GM06990 (cell line): ENCODE measurements at places on chromosomes 12 and 14.

- no peak for DNase-seq
Measured at GRCh38 chr14:105549481-105549880, 23.1 kb downstream of the TMEM121 start.

DNA sequence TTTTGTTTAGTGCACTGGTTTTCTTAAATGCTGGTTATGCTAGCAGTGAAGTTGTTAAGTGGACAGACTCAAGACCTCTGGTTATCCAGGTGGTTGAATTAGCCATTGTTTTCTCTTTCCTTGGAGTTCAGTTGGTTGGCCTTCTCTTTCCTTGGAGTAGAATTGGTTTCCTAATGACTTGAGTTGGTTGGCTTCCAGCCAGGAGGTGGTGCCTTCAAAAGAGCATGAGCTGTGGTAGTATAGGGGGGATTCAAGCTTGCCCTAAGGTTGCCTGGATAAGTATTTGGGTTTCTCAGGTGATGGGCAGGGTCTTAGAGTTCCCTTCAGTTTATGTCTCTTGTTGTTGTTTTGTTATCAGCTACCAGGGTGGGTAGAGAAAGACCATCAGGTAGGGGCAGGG lies 92.5 kb downstream of the ATP23 start:
- DNase-seq, result no peak

DNA sequence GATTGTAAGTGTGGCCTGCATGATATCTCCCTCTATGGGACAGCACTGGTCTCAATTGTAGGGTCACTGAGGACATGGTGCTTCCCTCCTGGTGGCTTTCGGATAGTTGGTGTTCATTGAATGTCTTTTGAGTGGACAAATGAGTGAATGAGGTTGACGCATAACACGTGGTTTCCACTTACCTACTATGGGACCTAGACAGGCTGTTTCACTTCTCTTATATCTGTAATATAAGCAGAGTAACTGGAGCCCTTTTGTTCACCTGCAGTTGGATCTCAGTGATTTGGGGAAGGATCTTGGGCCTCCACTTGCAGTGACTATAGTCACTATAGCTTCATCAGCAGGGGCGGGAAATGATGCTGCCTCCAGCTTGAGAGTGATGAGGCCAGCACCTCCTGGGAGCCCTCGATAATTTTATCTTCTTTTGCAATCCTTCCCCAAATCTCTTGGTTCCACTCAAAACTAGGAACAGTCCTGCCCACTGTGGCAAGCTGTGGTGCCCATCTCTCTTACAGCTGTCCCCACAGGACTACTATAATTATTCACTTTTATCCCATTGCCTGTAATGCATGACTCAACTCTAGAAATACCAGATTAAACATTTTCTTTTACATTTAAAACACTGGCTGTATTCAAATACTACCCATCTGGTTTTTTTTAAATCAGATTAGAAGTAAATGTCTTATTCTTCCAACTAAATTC lies 242.9 kb downstream of the CHST11 start:
- peak; percentile 50 for DNase-seq

DNA sequence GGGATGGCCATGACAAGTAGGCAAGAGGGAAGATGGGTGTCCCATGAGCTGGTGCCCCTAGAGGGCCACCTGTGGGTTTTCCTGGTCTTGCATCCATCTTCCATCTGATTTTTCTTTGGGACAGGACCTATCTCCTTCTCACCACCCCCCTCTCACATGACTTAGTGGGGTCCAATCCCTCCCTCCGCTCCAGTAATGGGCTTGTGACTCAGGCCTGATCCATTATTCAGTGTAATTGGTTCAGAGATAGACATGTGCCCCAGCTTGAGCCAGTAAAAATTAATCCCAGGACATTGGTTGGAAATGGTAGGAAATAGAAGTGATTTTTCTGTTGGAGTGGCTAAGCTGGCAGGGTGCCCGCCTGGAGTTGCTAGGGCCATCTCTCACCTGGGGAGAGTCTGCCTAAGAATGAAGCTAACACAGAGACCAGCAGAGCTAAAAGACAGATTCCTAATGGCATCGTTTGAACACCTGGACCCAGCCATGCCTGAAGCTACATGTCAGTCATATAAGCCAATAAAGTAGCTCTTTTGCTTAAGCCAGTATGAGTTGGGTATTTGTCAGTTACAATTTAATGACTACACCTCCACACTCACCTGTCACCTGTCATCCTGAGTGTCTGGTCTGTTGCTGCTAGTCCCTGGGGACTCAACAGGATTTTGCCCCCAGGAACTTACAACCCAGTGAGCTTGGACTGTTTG lies 14.7 kb downstream of the RASAL1 start:
- DNase-seq, result no peak

- no peak for DNase-seq
Measured at GRCh38 chr12:12470751-12471306, 91.8 kb downstream of the DUSP16 start.

GRCh38 chr12:75986001-75986746 lies 45.4 kb downstream of the PHLDA1 start:
- DNase-seq, result no peak

- DNase-seq, result no peak
Measured at GRCh38 chr12:66247741-66248140, 54.6 kb upstream of the HELB start.

GRCh38 chr12:12282761-12283425 lies 16.0 kb upstream of the LRP6 start:
- DNase-seq, result no peak

- DNase-seq, result no peak
Measured at GRCh38 chr12:46391630-46392029, 19.1 kb upstream of the SLC38A2 start.

- no peak for DNase-seq
Measured at GRCh38 chr14:100076606-100077005, 11.4 kb downstream of the EVL start.

DNA sequence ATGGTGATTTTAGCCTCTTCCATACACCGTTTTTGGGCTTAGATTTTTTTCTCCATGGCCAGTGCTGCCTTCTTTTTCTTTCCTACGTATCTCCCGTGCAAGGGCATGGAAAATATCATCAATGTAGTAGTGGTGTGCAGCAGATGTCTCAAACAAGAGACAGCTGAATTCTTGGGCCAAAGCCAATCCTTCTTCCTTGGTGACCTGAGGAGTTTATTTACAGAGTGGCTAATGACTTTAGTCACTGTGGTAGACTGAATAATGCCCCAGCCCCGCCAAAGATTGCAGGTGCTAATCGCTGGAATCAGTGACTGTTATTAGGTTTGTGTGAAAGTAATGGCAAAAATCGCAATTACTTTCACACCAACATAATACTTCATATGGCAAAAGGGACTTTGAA lies 235.5 kb upstream of the NOS1 start:
- no peak for DNase-seq

GRCh38 chr14:100532906-100533655 lies 54.1 kb downstream of the BEGAIN start:
- no peak for DNase-seq

GRCh38 chr12:110581931-110582275 lies 1.2 kb downstream of the PPTC7 start:
- no peak for DNase-seq

- DNase-seq, result no peak
Measured at GRCh38 chr14:99257673-99258221, 14.2 kb downstream of the BCL11B start.

- no peak for DNase-seq
Measured at GRCh38 chr12:5592310-5592709, 160.4 kb downstream of the NTF3 start.

DNA sequence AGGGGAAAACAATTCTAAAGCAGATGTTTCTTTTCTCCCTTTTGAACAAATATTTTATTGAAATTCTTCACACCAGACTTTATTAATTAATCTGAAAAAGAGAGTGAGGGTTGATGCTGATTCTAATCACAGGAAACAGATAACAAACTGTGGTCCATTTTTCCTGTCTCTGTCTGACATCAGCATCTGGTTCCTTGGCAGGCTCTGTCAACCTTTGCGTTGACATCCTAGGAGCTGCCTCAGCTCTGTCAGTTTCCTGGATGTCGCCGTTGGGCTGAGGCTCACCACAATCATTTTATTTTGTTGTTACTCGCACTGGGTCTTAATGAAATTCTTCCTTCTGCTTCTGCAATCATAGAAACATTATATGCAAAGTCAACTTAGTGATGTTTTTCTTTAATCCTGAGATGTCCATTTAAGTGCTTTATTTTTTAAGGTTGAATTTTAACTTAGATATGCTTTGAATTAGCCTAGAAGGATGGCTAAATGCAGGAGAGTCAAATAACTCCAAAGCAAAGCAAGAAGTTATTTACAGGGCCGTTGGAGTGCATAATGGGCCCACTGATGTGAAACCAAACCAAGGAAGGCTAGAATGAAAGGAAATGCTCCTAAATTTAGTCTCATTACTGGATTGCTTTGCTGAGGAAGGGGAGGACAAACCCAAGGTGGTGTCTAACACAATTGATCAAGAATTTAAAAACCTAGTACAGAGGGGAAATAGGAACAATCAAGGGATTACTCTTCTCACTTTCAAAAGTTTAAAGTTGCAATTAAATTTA lies 542.4 kb downstream of the FLRT2 start:
- DNase-seq, result no peak

- DNase-seq, result no peak
Measured at GRCh38 chr12:56408799-56409417, 40.3 kb downstream of the TIMELESS start.

- DNase-seq, result peak; percentile 79
Measured at GRCh38 chr14:65206448-65207096, 104.3 kb upstream of the MAX start.

DNA sequence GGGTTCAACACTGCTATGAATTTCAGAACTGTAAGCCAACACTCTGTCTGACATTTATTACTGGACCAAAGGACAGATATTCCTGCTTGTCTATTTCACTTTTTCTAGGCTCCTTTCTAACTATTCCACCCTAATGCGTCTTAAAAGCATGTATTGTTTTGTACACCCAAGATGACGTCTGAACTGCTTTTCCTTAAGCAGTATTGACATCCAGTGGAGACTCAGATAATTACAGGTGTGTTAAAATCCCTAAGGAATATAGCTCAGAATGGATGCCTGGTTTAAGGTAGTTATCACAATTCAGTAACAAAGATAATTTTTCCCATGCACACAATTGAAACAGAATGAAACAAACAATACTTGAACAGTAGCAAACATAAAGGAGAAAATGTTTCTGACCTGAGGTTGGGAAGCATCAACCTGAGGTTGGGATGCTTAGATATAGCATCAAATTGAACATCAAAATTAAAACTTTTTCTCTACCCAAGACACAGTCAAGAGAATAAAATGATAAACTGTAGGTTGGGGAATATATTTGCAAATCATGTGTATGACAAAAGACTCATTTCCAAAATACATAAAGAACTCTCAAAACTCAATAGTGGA lies 93.7 kb upstream of the PTPRR start:
- DNase-seq, result no peak

DNA sequence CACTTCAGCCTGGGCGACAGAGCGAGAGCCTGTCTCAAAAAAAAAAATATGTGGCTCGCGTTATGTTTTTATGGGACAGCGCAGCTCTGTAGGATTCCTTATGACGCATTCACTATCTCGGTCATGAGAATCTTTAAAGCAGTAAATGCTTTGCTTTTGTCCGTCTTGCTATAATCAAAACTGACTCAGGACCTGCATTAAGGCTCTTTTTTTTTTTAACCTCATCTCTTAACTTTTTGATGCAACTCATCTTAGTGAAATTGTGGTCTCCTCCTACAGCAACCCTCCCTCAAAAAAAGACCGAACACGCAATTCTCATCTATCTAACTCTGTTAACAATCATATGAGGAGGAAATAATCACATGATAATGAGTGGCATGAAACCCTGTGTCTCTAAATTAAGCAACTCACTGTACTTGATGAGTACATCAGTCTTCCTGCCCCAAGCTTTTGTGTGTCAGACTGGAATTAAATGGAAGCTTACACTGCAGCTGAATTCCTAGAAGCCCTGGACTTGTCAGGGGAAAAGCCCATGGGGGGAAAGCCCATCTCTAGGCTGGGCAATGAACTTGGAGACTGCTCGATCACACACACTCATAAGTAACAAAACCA lies 4.3 kb downstream of the P2RX4 start:
- DNase-seq, result no peak

- DNase-seq, result no peak
Measured at GRCh38 chr12:104377514-104377812, 73.9 kb downstream of the EID3 start.

DNA sequence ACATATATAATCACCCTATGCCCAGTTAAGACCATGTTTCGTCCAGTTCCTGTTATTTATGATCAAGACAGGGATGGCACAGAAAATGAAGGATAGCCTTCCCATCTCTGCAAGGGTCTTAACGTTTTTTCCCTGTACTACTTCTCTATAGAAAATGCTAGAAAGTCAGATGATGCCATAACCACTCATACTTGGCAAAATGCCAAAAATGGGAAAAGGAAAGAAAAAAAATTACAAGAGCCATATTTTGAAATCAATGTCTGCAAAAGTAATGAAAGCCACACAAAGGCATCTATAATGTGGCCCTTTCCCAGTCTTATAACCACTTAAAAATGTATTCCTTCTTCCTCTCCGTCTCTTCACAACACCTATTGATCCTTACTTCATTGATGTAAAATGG lies 1.8 kb upstream of the MYL6B start:
- DNase-seq, result no peak

DNA sequence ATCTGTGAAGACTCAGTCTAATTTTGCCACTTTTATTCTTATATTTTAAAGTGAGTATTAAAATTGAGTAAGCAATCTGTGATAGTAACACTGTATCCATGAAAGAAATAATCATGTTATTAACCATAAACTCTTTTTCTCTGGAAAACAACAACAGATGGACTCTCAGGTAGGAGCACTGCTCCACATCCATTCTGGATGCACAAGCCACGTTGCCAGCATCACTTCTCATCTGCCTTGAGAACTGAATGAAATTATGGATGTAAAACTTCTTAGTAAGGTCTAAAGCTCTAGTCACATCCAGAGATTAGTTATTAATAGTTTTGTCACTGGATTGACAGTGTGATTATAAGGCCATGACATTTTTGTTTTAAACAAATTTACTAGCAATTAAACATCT lies 489.1 kb upstream of the SYT1 start:
- no peak for DNase-seq

DNA sequence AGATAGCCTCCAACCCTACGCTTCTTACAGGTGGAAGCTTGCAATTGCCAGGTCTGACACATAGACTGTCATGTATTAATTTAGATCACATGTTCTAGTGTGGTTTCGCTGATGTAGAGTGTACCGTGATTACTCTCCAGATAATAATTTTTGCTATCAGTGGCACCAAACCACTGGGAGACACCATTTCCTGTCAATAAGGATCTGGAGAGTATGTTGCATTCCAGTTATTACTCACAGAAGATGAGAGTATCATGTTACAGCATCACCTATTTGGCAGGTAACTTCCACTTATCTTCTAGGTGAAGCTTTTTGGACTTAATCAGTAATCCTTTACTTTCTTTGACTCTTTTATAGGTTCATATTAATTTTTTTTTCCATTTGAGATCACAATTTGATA lies 147.2 kb downstream of the HELB start:
- DNase-seq, result no peak
